ENCODE measurements at places on chromosomes 5 and 9.
A peak's percentile ranks its signal among the peaks of the same experiment; 100 is the strongest.

DNA sequence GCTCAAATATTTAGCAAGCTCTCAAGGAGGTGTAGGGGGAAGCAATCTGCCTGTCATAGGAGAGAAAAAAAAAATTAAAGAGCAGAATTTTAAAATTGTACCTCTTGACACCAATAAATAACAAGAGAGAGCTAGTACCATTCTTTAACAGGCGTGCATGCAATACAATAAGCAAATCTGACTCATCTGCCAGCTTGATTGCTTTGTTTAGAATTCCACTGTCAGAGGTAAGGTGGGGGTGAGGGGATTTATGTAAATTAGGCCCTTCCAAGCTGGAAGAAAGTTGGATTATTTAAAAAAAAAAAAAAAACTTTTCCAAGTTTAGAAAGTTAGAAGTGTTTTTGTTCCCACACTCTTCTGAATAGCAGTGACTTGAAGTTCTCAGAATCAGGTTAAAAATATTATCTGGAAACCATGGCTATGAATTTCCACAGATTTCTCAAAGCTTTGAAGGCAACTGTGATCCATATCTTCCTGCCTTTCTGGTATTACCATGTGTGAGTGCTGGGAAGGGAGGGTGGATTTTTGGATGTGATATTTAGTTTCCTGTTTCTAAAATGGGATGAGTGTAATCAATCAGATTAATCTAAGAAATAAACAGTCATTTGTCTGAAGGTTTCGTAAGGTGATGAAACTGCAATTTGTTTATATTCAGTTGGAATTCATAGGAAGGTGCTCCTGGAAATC lies 477.5 kb downstream of the TLE4 start:
- DNase-seq: no peak

DNA sequence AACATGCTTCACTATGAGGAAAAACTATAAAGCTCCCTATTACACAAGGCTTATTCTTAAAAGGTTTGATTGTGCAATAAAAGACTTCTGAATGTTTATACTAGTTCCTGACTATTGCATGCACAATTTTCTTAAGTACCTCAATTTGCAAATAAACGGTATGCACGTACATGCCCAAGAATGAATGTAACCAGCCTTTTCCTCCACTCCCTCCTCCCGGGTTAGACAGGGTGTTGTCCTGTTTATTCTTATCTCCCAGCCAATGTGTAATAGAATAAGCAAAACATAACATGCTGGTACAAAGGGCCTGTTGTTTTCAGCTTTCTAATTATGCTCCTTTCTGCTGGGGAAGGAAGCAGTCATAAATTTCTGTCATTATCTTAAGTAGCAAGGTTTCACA lies 79.1 kb downstream of the AOPEP start:
- no peak for DNase-seq

- DNase-seq: peak; percentile 83
Observed at GRCh38 chr5:127072861-127073846, at the start of gene C5orf63. C5orf63 (minus strand) TSS chr5:127073502; CDS start chr5:127058995, 14,507 bp downstream.

- no peak for DNase-seq
Observed at GRCh38 chr9:134028575-134029247, 3.4 kb downstream of the BRD3OS start.

- DNase-seq: no peak
Observed at GRCh38 chr9:80790764-80791163, 898.6 kb downstream of the TLE1 start.

GRCh38 chr9:134100040-134100439 lies 32.2 kb upstream of the BRD3 start:
- DNase-seq: no peak

DNA sequence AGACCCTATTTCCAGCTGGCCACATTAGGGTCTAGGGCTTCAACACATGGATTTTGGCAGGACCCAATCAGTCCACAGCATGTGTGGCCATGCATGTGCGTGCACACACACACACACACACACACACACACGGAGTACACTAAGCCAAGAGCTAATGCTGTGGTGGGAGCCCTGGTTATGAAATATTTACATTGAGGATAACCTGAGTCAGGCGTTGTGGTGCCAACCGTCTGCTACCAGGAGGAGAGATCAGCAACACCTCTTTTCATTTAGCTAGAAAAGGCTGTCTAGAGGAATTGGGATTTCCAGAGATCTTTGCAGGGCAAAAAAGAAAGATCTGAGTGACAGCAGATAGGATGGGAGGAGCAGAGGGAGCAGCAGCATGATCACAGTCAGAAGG lies 141.5 kb downstream of the TRPM3 start:
- no peak for DNase-seq

DNA sequence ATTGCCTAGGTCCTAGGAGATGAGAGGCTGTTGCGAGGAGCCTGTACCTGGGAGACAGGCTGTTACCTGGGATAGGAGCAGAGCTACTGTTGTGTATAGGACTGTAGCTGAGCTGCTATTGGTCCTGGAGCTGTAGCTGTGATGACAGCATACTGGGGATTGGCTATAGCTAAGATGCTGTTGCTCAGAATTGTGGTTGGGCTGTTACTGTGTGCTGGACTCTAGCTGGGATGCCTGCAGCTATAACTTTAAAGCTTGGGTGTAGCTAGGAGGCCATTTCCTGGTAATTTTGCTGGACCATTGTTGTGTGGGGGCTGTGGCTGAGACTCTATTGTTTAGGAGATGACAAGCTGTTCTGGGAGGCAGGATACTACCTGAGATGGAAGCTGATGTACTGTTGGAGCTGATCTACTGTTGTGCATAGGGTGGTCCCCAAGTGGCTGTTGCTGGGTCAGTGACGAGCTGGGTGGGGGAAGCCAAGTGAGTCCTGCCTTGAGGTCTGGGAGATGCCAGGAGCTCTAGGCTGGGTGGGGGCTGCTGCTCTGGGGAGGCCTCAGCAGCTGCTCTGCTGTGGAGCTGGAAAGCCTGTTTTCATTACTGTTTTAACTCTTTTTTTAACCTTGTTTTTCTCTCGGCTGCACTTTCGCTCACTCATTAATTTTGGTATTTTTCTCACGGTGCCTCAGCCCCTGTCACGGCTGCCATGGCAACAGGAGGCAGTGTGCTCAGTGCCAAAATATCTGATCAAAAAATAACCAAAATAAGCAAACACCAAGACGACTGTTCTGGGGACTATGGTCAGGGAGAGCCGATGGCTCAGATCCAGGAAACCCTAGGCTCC lies 3.0 kb upstream of the PCDH1 start:
- no peak for DNase-seq

DNA sequence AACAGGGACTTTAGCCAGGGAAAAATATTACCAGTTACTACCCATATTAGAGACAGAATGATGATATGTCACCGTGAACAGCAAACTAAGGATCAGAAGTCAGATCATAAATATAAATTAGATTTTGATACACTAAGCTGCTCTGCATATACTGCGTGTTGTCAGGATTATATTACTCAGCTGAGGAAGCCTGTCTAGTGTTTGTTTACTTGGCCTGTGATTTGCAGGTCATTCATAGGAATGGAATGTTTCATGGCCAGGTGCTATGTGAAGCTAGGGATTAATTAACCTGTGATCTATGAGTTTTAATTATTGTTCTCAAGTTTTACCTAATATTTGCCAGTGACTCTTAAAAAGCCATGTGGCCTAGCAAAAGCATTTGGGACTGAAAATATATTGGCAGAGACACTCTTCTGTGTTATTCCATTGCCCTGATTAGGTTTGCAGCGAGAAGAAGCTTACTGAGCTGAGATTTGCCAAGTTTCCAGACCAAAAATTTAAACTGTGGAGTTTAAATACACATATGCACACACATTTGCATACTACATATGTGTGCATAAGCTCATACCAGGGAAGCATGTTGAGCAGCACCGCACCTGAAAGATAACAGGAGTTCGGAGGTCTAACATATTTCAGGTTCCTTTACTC lies 496.3 kb upstream of the GRIA1 start:
- DNase-seq: no peak

GRCh38 chr5:61217214-61217613 lies 54.9 kb upstream of the SMIM15 start:
- DNase-seq: no peak

DNA sequence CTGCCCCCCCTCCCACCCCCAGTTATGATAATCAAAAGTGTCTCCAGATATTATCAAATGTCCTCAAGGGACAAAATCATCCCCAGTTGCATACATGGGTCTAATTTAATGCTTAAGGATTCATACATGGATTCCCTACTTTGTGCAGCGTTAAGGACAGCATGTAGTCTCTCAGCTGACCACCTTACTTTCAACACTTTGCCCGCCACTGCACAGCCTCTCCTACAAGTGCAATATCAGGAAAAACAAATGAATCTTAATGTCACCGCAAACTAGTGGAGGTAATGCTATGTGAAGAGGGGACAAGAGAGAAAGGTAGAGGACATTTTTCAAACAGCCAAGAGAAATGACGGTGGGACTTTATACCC lies 78.6 kb downstream of the TLE1 start:
- DNase-seq: no peak

DNA sequence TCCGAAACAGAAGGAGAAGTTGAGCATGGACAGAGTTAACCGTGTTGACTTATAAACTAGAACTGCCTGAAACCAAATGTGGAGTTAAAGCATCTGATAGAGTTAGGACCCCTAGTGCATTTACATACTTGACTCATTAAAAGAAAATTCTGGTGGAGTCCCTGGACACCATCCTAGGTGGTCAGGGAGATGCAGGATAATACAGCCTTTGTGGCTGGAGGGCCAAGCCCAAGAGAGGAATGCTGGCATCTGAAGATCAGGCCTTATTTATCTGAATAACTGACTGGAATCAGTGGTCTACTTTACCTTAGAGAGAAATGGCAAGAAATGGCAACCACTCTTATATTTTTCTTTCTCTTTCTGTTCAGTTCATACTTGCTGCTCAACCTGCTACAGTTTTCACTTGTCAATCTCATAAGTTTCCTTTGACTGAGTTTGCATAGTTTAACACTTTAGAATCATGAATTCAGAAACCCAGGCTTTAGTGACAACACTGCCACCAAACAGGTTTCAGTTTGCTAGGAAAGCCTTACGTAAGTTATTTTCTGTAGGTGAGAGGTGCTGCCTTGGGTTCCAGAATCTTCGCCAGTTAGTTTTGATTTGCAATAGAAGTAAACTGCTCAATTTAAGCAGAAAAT lies 10.2 kb downstream of the CMYA5 start:
- DNase-seq: no peak

GRCh38 chr5:136011414-136012001 lies 17.3 kb upstream of the TGFBI start:
- DNase-seq: no peak

GRCh38 chr5:72369711-72370110 lies 49.5 kb downstream of the PTCD2 start:
- no peak for DNase-seq

- no peak for DNase-seq
Observed at GRCh38 chr9:38278931-38279679, 113.4 kb upstream of the ALDH1B1 start.

DNA sequence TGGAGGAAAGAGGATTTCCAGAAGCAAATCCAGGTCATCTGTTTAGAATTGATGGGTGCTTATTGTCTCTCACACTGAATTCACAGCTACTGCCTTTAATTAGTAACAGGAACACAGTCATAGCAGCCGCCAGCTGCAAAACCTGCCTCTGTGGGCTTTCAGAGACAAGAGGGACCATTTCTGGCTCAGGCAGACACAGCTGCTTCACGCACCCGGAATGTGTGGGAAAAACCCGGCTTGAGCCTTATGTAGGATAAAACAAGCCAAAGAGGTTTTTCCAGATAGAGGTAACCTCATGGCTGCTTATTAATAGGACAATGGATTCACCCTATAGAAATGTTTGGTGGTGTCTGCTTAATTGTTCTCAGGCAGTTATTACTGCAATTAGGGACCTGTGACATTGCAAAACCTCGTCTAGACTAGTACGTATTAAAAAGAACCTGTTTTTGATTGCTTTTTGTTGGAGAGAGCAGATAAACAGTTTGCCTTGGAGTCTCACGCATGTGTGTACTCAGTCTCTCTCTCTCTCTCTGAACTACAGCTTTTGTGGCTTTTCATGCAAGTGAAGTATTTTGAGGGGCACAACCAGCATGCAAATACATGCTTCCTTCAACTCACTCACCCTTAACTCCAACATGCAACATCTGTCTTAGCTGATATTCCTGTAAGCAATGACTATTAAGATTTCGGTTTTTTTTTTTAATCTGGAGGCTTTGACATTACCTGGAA lies 302.7 kb downstream of the PLK2 start:
- DNase-seq: no peak

DNA sequence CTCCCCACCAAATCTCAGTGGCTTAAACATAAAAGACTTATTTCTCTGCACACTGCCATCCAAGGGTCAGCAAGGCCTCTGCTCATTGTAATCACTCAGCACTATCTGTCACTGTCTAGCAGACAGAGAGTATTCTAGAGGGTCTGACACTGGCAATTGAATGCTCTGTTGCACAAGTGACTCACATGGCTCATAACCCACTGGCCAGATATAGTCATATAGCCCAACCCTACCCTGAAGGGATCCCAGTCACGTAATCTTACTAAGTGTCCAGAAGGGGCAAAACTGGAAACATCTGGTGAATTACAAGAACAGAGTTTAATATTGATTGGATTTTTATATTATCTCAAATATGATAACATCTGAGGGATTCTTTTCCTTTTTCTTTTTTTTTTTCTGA lies 80.7 kb downstream of the TSSK1B start:
- no peak for DNase-seq

- DNase-seq: no peak
Observed at GRCh38 chr5:145723516-145723915, 111.6 kb downstream of the PRELID2 start.

DNA sequence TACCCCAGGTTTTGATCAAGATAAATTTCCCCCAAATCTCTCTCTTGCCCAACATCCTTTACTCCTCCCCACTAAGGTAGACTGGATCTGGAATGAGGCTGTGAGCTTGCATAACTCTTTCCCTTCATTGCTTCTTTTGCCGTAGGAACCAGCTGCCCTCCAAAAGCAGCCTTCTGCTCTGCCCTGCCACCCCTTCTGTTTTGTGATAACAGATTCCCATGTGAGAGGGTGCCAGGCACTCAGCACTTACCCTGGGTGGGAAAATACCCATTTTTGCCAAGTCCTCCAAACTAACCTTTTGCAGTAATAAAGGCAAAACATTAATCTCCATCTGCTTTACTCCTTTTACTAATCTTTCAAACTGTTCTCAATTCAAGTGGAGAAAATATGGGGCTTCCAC lies 182.6 kb downstream of the ASTN2 start:
- DNase-seq: no peak

DNA sequence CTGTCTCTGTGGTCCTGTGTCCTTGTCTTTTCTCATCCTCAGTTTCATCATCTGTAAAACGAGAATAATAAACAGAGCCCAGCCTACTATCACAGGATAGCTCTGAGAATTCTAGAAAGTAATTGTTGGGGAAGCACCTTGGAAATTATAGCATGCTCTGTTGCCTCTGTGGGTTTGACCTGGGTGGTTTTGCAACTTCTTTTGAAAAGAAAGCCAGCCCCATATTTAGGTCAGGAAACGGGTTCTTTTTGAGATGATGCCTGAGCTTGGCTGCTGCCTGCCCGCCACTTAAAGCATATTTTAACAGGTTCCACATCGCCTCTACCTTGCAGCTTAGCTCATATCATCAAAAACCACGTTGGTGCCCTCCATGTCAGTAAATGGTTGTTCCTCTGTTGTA lies 111.1 kb downstream of the TLR4 start:
- DNase-seq: no peak

- no peak for DNase-seq
Observed at GRCh38 chr5:36870399-36871040, 6.0 kb upstream of the NIPBL start.

GRCh38 chr9:132673355-132673754 lies 3.1 kb downstream of the GTF3C4 start:
- DNase-seq: no peak

Measured in activated CD4-positive, alpha-beta T cell treated with anti-CD3 and anti-CD28 coated beads for 48 hours (primary cell).